T-helper 17 cell (primary cell): ENCODE measurements at places on chromosomes 12 and 14.

DNA sequence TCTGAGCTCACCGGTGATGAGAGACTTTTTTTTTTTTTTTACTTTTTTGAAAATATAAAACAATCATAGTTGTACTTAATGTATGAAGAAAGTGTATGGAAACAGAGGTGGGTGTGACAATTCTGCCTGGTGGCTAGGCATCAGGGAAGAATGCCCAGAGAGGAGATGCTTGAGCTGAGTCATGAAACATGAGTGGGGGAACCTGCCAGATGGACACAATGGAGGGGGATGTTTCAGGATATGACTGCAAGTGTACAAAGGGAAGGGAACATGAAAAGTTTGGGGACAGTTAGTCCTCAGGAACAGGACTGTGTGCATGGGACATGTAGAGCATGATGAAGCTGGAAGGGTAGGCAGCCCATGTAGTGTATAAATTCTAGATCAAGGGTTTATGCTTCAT lies 274.2 kb upstream of the E2F7 start:
- DNase-seq: no peak

DNA sequence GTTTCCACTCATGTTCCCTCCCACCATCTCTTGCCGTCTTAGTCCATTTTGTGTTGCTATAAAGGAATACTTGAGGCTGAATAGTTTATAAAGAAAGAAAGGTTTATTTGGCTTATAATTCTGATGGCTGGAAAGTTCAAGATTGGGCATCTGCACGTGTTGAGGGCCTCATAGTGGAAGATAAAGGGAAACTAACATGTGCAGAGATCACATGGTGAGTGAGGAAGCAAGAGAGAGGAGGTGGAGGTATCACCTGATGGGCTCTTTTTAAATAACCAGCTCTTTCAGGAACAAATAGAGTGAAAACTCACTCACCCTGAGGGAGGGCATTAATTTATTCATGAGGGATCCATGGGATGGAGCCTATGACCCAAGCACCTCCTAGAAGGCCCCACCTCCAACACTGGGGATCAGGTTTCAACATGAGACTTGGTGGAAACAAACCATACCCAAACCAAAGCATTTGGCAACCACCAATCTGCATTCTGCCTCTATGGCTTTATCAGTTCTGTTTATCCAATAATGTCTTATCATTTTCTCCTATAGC lies 29.5 kb downstream of the MYO1H start:
- DNase-seq: no peak

DNA sequence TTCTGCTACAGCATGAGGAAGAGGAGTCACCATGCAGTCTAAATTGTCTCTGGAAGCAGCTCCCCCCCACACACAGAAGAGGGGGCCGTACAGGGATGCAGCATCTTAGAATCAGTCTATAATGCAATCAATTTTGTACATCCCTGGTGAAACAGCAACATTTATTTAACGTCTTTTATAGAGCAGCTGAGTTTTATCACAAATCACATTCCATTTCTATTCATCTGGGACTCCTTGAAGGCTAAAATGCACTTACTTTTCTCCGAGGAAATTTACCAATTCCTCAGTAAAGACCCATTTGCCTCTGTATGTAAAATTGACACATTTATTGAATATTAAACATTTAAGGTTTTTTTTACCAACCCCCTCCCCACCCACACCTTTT lies 193.9 kb downstream of the PHETA1 start:
- DNase-seq: no peak

DNA sequence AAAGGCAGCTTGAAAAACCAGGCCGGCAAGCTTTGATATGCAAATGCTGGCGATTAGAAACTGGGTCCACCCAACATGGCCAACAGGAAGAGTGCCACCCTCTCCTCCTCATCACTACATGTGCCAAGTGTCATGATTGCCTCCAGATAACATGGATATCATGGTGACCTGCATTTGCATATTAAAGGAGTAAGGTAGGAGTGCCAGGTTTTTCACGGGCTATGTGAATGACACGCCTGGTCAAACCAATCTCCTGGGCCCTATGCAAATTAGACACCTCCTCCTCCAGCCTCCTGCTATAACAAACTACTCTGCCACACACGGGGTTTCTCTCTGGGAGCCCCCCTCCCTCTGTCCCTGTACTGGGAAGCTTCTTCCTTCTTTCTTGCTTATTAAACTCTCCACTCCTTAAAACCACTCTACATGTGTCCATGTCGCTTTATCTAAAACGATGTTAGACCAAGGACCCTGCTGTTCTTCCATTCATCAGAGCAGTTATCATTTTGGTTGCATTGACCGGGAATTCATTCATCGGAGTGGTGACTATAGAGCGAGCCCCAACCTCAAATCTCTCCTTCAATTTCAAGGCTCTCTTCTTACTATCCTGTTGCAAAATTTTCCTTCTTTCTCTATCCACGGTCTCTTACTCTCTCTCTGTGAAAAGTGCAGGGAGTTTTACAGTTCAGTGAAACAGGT lies 27.5 kb downstream of the APOBEC1 start:
- DNase-seq: no peak

GRCh38 chr12:60263161-60263560 lies 667.3 kb downstream of the SLC16A7 start:
- no peak for DNase-seq

GRCh38 chr14:78310272-78310671 lies 140.1 kb downstream of the NRXN3 start:
- no peak for DNase-seq

DNA sequence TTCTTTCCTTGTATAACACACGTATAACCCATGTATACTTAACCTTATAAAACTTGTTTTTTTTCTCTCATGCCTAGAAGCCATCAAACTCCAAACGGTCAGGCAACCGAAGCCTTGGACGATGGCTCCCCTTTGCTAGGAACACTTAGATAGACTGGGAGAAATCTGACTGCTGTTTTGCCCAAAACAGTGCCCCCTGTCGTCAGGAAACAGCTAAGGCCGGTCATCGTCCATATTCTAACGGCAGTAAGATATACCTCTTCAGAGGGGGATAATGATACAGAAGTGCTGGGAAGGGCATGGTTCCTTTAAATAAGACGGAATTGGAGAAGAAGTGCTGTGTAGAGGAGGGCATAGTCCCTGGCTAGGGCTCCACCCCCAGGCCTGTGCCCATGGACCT lies 130.5 kb downstream of the SLC41A2 start:
- no peak for DNase-seq

DNA sequence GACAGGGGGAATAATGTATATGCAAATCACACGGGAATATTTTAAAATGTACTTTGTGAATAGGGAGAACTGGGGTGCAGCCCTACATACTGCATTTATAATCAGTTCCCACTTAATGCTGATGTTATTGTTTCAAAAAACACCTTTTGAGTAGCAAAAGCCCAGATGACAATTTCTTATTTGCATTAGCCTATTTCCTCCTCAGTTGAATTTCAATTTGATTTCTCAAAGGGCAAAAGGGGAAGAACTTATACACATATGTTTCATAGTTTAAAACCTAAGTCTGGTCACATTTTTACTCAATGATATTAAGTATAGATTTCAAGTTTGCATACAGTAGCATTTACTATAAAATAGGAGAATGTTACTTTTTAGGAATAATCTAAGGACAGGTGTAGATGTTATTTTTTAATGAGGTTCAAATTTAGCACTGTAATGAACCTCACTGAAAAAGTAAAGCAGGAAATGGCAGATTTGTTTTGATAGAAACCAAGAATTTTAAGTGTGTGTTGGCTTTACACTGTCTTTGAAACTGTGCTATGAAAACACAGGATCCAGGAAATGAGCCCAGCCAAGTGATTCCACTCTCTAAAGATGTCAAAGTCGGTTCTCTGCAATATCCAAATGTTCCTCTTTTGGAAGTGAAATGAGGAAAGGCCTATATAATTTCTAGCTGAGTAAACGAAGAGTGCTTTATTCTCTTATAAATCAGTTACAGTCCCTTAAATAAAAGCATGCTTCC lies 367.4 kb downstream of the BTG1 start:
- no peak for DNase-seq

- DNase-seq: no peak
Observed at GRCh38 chr14:89017417-89017816, 193.0 kb downstream of the TTC8 start.
